Stromal cell of bone marrow (primary cell): ENCODE measurements at places on chromosomes 5 and 9.

DNA sequence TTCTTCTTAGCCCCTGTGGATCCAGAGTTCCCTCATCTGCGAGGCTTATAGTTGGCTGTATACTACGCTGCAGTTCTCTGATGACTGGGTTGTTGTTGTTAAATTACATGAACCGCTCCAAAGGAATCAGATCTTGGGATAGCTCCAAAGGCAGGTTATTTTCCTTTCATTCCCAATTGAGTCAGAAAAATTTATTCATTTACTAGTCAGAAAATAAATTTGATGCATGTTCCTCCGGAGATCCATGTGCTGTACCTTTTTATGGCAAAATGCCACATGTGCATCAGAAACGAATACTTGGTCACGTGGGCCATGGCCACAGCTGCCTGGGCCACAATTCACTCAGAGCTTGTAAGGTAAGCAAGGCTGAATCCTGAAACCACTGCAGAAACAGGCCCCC lies 304.0 kb downstream of the NR2F1-AS1 start:
- DNase-seq = no peak

- no peak for DNase-seq
These were observed 34.7 kb upstream of the DPYSL3 start for GRCh38 chr5:147544556-147544955.

DNA sequence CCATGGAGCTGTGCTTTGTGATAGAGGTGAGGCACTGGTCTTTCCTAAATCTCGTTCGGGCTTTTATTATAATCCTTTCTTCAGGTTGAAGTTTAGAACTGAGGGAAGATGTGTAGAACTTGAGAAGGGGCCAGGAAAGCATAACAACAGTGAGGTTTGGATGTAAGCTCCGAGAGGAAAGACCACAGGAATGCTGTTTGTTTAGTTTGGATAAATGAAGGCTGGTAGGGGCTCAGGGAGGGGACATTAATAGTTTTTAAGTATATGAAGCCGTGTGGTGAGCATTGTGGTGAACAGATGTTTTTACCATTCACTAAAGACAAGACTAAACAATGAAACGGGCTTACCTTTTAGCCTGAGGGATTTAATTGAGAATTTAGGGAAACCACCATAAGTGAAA lies 130.8 kb downstream of the ARHGAP26 start:
- DNase-seq = no peak

DNA sequence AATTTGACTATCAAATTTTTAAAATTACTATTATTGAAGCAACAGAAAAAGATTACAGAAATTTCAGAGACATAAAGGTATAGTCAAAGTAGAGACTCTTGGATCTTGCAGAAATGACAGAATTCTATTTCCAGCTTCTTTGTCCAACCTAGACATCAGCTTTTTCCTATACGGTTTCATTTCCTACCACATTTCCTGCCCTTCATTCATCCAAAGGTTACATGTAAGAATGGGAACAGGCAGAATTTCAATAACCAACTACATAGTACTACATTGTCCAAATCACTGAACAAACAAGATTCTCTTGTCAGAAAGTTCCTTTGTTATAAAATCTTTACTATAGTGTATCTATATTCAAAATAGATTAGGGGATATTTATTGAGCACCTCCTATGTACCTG lies 124.9 kb downstream of the FANCC start:
- no peak for DNase-seq

DNA sequence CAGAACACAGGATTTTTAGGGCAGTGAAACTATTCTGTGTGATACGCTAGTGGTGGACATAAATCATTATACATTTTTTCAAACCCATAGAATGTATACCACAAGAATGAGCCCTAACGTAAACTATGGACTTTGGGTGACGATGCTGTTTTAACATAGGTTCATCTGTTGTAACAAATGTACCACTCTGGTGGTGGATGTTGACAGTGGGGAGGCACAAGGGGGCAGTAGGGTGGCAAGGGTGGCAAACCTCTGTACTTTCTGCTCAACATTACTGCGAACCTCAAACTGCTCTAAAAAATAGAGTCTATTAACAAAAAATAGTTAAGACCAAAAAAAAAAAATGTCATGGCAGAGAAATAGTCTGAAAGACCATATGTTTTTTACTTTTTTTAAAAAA lies 9.1 kb upstream of the MVB12B start:
- no peak for DNase-seq

DNA sequence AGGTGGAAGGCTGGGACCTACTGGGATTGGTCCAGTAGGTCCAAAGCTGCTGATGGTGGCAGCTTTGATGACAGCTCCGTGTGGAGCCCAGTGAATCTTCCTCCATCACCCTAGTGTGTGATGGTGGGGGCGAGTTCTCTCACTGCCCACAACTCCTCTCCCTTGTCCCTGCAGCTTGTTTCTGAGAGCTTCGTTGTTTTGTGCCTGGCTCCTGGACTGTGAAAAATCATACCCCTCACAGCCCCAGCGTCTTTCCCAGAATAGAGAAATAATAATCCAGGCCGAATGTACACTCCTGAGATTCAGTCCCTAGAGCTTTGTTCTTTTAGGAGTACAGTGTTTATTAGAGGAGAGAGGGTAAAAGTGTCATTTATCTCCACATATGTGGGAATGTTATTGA lies 372.2 kb downstream of the ENC1 start:
- no peak for DNase-seq
